ENCODE measurements at places on chromosomes 16 and 17.

DNA sequence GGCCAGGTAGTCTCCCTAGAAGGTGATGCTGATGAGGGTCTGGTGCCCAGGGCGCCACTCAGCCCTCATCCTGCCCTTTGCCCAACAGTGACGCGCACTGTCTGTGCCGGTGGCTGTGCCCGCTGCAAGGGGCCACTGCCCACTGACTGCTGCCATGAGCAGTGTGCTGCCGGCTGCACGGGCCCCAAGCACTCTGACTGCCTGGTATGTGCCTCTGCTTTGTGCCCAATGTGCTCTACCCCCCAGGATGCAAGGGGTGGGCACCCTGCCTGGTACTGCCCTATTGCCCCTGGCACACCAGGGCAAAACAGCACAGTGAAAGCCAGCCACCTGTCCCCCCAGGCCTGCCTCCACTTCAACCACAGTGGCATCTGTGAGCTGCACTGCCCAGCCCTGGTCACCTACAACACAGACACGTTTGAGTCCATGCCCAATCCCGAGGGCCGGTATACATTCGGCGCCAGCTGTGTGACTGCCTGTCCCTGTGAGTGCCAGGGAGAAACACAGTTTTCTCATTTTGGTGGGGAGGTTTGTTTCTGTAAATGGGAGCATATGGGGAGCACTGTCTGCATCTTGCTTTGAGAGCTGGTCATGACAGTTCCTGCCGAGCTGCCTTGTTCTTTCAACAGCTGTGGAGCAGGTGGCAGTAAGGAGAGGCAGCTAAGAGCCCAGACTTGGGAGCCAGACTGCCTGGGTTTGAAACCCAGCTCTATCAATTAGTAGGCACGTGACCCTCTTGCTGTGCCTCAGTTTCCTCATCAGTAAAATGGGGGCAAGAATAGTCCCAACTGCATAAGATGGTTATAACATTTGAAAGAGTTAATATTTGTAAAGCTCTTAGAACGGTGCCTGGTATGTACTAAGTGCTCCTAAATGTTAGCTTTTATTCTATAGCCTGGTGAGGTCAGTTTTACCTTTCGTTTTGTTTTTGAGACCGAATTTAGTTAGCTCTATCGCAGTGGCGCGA, 10.4 kb downstream of the ERBB2 start:
- no peak for DNase-seq

GRCh38 chr17:42025936-42026335, 6.0 kb downstream of the NKIRAS2 start:
- no peak for DNase-seq

DNA sequence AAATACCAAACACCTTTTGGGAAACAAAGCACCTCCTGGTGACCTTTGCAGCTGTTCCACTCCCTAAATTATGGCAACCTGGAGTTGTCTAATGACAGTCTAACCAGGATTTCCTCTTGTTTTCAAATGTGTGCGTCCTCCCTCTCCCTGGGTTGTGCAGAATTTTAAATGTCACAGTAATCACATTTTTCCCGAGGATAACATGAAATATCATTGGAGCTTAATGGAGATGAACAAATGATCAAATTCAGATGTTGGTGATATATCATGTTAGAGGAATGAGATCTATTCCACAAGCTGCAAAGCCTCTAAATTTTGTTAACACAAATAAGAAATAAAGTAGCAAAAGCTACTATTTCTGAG, 86.9 kb upstream of the HLF start:
- DNase-seq: no peak

GRCh38 chr17:81173052-81173761, 7.2 kb upstream of the AATK start:
- DNase-seq: no peak

DNA sequence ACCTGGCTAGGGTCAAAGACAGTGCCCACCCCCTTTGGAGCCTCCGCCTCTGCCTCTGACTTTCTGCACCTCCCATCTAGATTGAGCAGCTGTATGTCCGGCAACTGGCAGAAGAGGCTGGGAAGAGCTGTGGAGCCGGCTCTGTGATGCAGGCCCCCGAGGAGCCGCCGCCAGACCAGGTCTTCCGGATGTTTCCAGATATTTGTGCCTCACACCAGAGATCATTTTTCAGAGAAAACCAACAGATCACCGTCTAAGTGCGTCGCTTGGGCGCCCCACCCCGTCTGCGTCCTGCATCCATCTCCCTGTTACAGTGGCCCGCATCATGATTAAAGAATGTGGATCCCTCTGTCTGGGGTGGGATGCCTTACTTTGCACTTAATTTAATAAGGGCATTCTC, 22.1 kb downstream of the IRF8 start:
- DNase-seq: no peak

- DNase-seq: no peak
These were observed 44.3 kb downstream of the ADCY9 start for GRCh38 chr16:4071686-4072561.
